ENCODE measurements at places on chromosomes 3 and 15.

- no peak for DNase-seq
Observed at GRCh38 chr3:48343432-48343831, 10.0 kb upstream of the SPINK8 start.

DNA sequence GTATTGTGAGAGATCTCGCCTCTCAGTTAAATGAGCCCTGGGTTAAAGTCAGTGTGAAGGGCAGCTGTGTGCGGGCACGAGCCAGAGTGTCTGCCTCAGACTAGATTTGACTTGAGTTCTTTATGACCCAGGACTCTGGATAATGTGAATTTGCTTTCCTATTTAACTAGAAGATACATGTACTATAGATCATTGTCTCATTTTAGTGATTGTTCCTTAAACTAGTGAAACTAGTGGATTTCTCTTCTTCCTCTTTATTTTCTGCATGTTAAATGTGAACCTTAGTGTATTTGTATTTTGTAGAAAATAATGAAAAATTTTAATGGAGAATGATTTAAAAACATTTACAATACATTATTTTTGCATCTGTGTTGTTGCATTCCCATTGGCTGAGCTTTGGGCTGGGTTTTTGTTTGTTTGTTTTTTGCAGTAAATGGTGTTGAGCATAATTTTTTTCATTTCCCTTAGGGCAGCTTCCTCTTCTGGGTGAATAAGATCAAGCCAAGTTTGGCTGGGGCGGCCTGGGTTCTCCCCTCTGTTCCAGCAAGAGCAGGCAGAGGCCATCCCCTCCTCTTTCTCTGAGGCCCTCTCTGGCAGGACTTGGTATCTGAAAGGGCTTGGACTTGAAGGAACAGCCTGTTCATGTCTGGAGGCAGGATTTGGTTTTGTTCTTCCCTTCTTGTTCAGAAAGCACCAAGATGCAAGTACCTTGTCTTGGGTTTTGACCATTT lies 15.0 kb downstream of the GCSAM start:
- no peak for DNase-seq

GRCh38 chr3:120506076-120506827 lies 55.5 kb upstream of the FSTL1 start:
- DNase-seq: peak; percentile 65

GRCh38 chr15:78072080-78072892 lies 5.2 kb downstream of the TBC1D2B start:
- peak; percentile 77 for DNase-seq

- peak; percentile 65 for DNase-seq
Observed at GRCh38 chr15:74378848-74379247, 11.4 kb upstream of the CYP11A1 start.

DNA sequence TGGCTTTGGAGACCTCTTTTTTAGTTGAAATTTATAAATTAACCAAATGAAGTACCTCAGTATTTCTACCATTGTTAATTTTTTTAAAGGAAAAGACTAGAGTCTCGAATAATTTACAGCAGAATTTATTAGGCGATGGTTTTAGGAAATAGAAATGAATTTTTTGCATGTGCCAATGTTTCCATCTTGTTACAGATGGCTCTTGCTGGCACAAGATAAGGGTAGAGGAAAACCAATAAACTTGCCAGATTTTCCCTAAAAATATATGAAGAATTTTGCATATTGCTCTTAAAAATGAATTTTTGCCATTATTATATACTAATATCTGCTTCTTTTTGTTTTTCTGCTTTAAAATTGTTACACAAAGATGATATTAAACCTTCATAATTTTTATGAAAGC lies 380.7 kb downstream of the NLGN1 start:
- no peak for DNase-seq

GRCh38 chr15:51332206-51333147 lies 5.9 kb downstream of the CYP19A1 start:
- peak; percentile 43 for DNase-seq

All from fibroblast of skin of right biceps (primary cell).